Muscle of leg (tissue), 16 donors: ENCODE measurements at places on chromosomes 6 and 20. TPM values are rescaled to one million over a fixed set of nuclear protein-coding genes. Genes with fewer than 3 reads are reported as not detected.

GRCh38 chr6:105077596-105078385 is 102.0 kb downstream of the POPDC3 start:
- peak; percentile 66 for DNase-seq
- H3K27ac ChIP-seq: no peak overlapping the region
- no peaks in the 10 kb centered on the region for H3K36me3 ChIP-seq
- H3K27me3 ChIP-seq: no peaks in the 10 kb centered on the region
- H3K4me1 ChIP-seq: no peaks in the 10 kb centered on the region
- H3K4me3 ChIP-seq: no peak overlapping the region

- no peaks in the 10 kb centered on the region for H3K4me1 ChIP-seq
- no peak overlapping the region for H3K4me3 ChIP-seq
- no peak for DNase-seq
Observed at GRCh38 chr20:36677422-36677771, 31.4 kb upstream of the SLA2 start.

DNA sequence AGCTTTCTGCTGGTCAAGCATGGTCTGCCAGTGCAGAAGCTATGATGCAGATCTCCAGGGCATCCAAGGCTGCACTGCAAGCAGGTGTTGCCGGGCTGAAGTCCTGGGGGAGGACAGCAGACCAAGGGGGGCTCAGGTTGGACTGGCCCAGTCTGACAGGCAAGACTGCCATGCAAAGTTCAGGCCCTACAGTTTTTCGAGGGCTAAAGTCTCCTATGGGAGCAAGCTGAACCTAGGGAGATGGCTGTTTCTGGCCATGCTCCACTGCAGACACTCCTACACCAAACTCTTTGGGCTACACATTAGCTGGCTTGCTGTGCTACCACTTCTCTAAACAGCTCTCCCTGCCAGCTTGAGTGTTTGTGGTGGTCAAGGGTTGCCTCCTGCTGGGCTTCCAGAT is 130.0 kb upstream of the SYNCRIP start:
- H3K27me3 ChIP-seq: no peaks in the 10 kb centered on the region
- no peak overlapping the region for H3K4me3 ChIP-seq
- H3K4me1 ChIP-seq: no peaks in the 10 kb centered on the region
- H3K36me3 ChIP-seq: no peaks in the 10 kb centered on the region
- DNase-seq: no peak

- H3K4me3 ChIP-seq: no peak overlapping the region
- DNase-seq: peak; percentile 79
- H3K4me1 ChIP-seq: no peaks in the 10 kb centered on the region
- no peak overlapping the region for H3K27ac ChIP-seq
- H3K36me3 ChIP-seq: no peaks in the 10 kb centered on the region
Observed at GRCh38 chr6:104170401-104170800, 689.3 kb downstream of the HACE1 start.

The TCP11 gene
- polyA plus RNA-seq: 0.34 TPM

DNA sequence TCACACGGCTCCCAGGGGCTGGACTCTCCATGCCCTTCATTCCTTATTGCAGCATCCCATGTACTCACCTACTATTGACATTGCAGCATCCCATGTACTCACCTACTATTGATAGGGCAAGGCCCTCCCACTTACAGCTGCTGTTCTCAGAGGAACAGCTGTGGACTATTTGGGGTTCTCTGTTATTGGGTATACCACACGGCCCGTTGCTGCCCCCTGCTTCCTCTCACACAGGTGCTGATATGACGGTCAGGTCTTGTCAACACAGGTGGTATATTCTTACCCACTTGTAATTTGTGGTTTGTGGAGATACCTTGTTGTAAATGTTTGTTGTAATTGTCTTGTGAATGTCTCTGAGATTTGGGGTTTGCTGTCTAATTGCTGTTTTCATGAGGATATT is 18.8 kb downstream of the ALDH5A1 start:
- no peaks in the 10 kb centered on the region for H3K27me3 ChIP-seq
- no peaks in the 10 kb centered on the region for H3K4me1 ChIP-seq
- no peak overlapping the region for H3K27ac ChIP-seq
- H3K36me3 ChIP-seq: peaks cover 24% of the 10 kb centered on the region
- H3K4me3 ChIP-seq: no peak overlapping the region
- DNase-seq: no peak

GRCh38 chr6:19219931-19220330 is 617.2 kb upstream of the ID4 start:
- DNase-seq: peak; percentile 17
- no peaks in the 10 kb centered on the region for H3K27me3 ChIP-seq
- H3K36me3 ChIP-seq: no peaks in the 10 kb centered on the region
- no peaks in the 10 kb centered on the region for H3K4me1 ChIP-seq
- H3K4me3 ChIP-seq: no peak overlapping the region

DNA sequence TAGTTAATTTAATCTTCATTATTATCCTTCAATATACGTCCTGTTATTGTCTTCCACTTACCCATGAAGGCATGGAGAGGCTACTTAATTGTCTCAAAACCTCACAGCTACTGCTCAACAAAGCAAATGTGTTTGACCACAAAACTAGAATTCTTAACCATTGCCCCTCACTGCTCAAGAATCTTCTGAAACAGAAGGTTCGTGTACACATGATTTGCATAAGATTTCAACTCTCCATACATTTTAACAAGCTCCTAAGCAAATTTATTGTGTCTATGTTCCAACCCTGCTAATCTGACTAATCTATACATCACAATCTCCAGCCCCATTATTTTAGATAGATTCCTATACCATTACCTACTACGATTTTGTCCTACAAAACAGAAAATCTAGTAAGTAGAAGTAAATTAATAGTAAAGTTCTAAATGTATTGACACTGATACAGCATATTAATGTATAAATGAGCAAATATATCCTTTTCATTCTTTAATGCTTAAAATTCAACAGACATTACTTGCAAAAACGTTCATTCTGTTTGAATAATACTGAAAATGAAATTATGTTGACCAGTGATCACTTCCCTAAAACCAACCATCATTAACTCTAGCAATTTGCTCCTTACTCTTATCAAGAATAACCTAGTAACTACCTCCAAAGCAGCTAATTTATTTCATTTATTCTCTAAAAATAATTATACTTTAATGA is 89.7 kb upstream of the RNF217 start:
- no peaks in the 10 kb centered on the region for H3K27me3 ChIP-seq
- H3K27ac ChIP-seq: no peak overlapping the region
- no peak overlapping the region for H3K4me3 ChIP-seq
- H3K4me1 ChIP-seq: no peaks in the 10 kb centered on the region

The TPD52L1 gene
- polyA plus RNA-seq: 32.1 TPM

The MARCKS gene
- 258 TPM for polyA plus RNA-seq

GRCh38 chr6:163164175-163164900 is 250.2 kb upstream of the QKI start:
- no peak for DNase-seq
- no peaks in the 10 kb centered on the region for H3K36me3 ChIP-seq
- no peak overlapping the region for H3K4me3 ChIP-seq

GRCh38 chr6:163490826-163491577 is 76.5 kb downstream of the QKI start:
- no peak overlapping the region for H3K4me3 ChIP-seq
- no peaks in the 10 kb centered on the region for H3K4me1 ChIP-seq
- DNase-seq: peak; percentile 67
- H3K27ac ChIP-seq: peak overlapping the region; percentile 7

DNA sequence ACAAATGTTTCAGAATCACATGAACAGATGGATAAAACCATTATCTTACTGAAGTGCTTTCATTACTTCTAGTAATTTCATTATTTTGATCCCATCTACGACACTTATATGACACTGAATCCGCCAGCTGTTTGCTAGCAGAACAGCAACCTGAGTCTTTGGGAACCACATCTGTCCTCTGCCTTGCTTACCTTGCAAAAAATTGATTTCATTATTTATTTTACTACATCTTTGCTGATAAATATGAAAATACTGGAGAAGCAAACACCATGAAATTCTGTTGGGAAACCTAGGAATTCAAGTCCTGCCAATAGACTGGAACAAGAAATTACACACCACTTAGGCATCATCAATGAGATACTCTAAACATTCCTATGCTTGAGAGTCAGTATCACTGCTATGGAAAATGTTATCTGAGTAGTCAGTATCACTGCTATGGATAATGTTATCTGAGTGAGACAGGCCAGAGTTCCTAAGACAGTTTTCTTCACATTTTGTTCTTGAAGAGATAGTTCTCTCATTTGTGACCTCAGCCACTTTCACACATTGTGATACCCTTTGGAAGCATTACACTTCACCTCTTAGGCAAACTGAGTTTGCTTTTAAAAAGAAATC is 91.9 kb downstream of the PDE10A start:
- peaks cover 3% of the 10 kb centered on the region for H3K4me1 ChIP-seq
- DNase-seq: no peak
- H3K4me3 ChIP-seq: no peak overlapping the region

- DNase-seq: peak; percentile 61
- no peak overlapping the region for H3K4me3 ChIP-seq
- H3K27ac ChIP-seq: peak overlapping the region; percentile 57
- H3K4me1 ChIP-seq: peaks cover 47% of the 10 kb centered on the region
- no peaks in the 10 kb centered on the region for H3K36me3 ChIP-seq
- peaks cover 14% of the 10 kb centered on the region for H3K27me3 ChIP-seq
Observed at GRCh38 chr6:41449399-41450245, 96.6 kb upstream of the FOXP4 start.

GRCh38 chr20:51586005-51586440 is 43.5 kb upstream of the NFATC2 start:
- no peaks in the 10 kb centered on the region for H3K27me3 ChIP-seq
- H3K4me3 ChIP-seq: no peak overlapping the region
- no peaks in the 10 kb centered on the region for H3K4me1 ChIP-seq
- DNase-seq: no peak
- H3K27ac ChIP-seq: no peak overlapping the region

GRCh38 chr6:148311966-148312669 is 30.5 kb upstream of the SASH1 start:
- peaks cover 12% of the 10 kb centered on the region for H3K4me1 ChIP-seq
- no peak for DNase-seq
- H3K4me3 ChIP-seq: no peak overlapping the region

DNA sequence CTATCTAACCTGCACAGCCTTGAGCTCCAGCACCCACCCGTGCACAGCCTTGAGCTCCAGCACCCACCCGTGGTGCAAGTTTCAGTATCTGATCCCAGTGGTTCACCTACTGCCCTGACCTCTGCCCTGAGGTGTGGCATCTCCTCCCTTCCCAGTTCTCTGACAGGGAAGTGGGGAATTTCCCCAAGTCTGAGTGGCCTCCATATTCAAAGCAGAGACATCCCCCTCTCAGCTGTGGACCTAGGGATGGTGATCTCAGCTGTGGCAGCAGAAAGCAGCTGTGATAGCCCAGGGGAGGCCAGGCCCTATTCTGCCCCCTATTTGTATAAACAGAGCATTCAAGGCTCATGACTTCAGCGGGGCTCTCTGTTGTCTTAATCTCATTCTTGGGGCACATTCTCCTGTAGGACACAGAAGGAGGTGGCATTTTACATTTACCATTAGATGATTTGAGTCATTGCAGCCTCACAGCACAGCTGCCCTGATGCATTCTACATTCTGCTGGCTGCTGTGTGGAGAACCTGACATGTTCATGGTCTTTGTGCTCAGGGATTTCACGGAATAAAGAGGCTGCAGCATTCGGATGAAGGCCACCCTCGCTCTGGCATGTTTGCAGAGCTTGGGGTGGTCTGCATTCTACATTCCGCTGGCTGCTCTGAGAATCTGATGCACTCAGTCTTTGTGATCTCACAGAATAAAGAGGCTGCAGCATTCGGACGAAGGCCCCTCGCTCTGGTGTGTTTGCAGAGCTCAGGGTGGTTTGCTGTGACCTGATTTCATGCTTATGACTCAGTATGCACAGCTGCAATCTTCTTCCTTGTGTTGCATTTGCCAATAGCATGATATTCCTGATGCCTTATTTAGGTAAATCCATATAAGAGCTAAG is 16.9 kb downstream of the GPR31 start:
- peaks cover 11% of the 10 kb centered on the region for H3K27me3 ChIP-seq
- no peak overlapping the region for H3K4me3 ChIP-seq
- no peaks in the 10 kb centered on the region for H3K36me3 ChIP-seq
- H3K4me1 ChIP-seq: peaks cover 15% of the 10 kb centered on the region
- H3K27ac ChIP-seq: peak overlapping the region; percentile 26

DNA sequence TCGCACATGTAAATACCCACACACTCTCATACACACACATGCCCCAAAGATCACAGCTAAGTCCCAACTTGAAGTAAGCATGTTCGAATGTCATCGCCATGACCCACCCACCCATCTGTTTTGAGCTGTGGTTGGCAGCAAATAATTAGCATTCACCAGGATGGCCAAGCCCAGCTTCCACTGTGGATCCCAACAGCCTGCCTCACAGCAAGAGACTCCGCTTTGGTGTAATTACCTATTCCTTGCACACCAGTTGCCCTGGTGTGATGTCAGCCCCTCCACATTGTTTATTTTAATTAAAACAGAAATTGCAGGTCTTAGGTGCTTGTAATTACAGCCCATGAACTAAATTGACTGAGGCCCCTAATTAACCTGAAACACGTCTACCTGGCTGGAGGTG is 81.1 kb downstream of the MAFB start:
- no peak overlapping the region for H3K4me3 ChIP-seq
- no peak for DNase-seq
- H3K4me1 ChIP-seq: no peaks in the 10 kb centered on the region
- peaks cover 5% of the 10 kb centered on the region for H3K27me3 ChIP-seq
- H3K27ac ChIP-seq: no peak overlapping the region
- no peaks in the 10 kb centered on the region for H3K36me3 ChIP-seq

- no peaks in the 10 kb centered on the region for H3K36me3 ChIP-seq
- H3K27me3 ChIP-seq: no peaks in the 10 kb centered on the region
- DNase-seq: no peak
Observed at GRCh38 chr20:58109126-58109880, 119.2 kb downstream of the ANKRD60 start.

GRCh38 chr20:51127713-51128112 is 104.8 kb upstream of the KCNG1 start:
- no peaks in the 10 kb centered on the region for H3K4me1 ChIP-seq
- DNase-seq: no peak
- H3K4me3 ChIP-seq: no peak overlapping the region
- H3K27ac ChIP-seq: no peak overlapping the region

DNA sequence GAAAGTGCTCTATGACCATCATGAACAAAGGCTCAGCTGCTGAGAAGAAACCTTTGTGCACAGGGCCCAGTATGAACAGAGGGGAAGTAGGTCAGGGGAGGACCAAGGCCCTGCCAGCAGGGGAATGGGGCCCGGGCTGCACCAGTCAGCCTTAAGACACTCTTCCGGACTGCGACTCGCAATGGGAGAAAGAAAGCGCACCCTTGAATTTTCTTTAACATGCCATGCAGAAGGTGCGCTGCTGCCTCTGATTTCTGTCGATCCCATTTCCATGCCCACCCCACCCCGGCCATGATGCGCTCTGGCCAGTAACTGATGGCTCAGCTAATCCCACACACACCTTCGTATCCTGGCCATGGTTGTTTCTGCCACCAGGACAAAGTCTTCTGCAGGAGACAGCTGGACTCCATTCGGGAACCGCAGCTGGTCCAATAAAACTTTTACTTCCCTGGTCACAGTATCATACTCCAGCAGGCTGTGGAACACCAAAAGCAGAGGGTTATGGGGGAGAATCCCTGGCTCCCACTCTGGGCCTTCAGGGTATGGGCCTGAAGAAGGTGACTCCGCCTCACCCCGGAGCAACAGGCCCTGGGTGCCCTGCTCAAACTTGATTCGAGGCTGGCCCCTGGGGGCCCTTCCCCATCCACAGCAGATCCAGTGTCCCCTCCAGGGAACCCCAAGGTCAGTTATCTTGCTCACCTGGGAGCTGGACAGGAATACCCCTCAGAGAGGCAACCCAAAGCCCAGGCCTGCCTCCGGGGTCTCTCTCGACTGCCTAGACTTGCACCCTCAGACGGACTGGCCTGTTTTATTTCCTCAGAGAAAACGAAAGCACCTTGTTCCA is 20.3 kb downstream of the CST7 start:
- no peak for DNase-seq
- peaks cover 19% of the 10 kb centered on the region for H3K4me1 ChIP-seq
- H3K27me3 ChIP-seq: no peaks in the 10 kb centered on the region
- peaks cover 61% of the 10 kb centered on the region for H3K36me3 ChIP-seq

The SPATA25 gene
- 4.2 TPM for polyA plus RNA-seq

The CLVS2 gene
- 1.1 TPM for polyA plus RNA-seq
